ENCODE measurements at places on chromosomes 2 and 18. TPM values are rescaled to one million over a fixed set of nuclear protein-coding genes. Genes with fewer than 3 reads are reported as not detected.
A peak's percentile ranks its signal among the peaks of the same experiment; 100 is the strongest.

GRCh38 chr2:195252018-195252417 is 405.0 kb upstream of the SLC39A10 start:
- H3K4me3 ChIP-seq = no peak overlapping the region
- DNase-seq = no peak
- H3K4me1 ChIP-seq = no peaks in the 10 kb centered on the region
- no peaks in the 10 kb centered on the region for H3K36me3 ChIP-seq

KCNS3 gene
- total RNA-seq = 1.3 TPM

CSRNP3 gene
- 0.25 TPM for total RNA-seq

DNA sequence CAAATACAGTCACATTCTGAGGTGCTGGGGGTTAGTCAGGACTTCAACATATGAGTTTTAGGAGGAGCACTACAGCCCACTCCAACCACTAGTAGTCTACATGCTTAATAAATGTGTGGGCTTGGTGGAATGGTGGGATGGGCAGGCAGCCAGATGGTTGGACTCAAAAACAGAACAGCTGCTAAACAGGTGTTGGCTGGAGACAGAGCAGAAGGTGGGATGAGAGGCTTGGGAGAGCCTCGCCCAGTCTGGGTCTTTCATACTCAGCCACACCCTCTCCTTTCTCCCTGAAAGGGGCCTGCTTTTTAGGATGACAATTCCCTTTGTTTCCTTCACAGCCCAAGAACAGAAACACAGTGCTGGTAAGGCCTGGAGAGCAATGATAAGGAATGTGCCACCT is 143.9 kb upstream of the KLHL29 start:
- H3K36me3 ChIP-seq = no peaks in the 10 kb centered on the region
- no peak for DNase-seq
- H3K4me1 ChIP-seq = no peaks in the 10 kb centered on the region
- no peak overlapping the region for H3K27ac ChIP-seq
- H3K27me3 ChIP-seq = no peaks in the 10 kb centered on the region

DNA sequence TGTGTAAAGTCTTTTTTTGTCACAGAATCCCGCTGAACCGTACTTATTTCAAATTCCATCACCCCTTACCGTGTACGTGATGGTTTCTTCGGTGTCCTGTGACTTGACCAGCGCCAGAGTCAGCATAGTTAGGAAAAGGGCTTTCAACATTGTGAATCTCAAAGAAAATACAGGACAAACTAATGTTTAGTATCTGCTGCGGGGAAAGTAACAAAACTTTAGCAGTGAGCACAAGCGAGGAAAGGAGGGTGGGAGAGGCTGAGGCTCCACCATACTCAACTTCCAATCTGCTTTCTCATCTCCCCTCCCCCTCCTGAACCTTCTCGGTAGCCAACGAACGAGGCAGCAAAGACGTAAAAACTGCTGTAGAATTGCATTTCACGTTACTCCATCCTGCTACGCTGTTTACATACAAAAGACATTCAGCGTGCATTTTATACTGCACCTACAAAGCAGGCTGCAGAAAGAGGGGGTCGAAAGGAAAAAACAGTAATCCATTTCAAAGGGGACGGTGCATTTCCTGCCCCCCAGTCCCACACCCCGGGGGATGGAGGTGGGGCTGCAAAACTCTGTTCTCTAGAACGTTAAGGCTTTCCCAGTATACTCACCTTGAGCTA is 1.2 kb downstream of the EFEMP1 start:
- H3K4me3 ChIP-seq = no peak overlapping the region
- no peak overlapping the region for H3K27ac ChIP-seq
- H3K27me3 ChIP-seq = no peaks in the 10 kb centered on the region
- DNase-seq = no peak
- H3K36me3 ChIP-seq = no peaks in the 10 kb centered on the region

DNA sequence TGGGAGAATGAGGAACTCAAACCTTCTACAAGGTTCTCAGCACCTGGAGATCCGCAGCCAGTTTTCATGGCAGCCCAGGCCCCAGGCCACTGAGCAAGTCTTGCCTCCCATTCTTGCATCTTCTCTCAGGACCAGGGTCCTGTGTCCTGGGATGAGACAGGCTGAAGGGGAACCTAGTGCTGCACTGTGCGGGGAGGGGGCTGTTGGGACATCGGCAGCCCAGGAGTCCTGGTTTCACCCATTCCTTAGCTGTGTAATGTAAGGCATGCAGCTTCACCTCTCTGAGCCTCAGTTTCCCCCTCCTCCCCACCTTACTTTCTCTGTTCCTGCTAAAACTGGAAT is 43.9 kb downstream of the TNS1 start:
- H3K36me3 ChIP-seq = no peaks in the 10 kb centered on the region
- no peaks in the 10 kb centered on the region for H3K4me1 ChIP-seq
- H3K27ac ChIP-seq = no peak overlapping the region
- H3K4me3 ChIP-seq = no peak overlapping the region
- no peaks in the 10 kb centered on the region for H3K27me3 ChIP-seq
- peak; percentile 14 for DNase-seq

GRCh38 chr2:85399183-85399455 is 11.0 kb downstream of the CAPG start:
- no peaks in the 10 kb centered on the region for H3K36me3 ChIP-seq
- H3K4me1 ChIP-seq = no peaks in the 10 kb centered on the region
- H3K27me3 ChIP-seq = no peaks in the 10 kb centered on the region
- no peak overlapping the region for H3K4me3 ChIP-seq
- DNase-seq = no peak

GRCh38 chr2:76211991-76212985 is 501.6 kb upstream of the GCFC2 start:
- H3K36me3 ChIP-seq = no peaks in the 10 kb centered on the region
- no peaks in the 10 kb centered on the region for H3K4me1 ChIP-seq
- H3K4me3 ChIP-seq = no peak overlapping the region
- DNase-seq = no peak
- no peak overlapping the region for H3K27ac ChIP-seq

DAW1 gene
- total RNA-seq = not detected

CAPG gene
- total RNA-seq = 3.8 TPM

CYTIP gene
- total RNA-seq = 2.3 TPM

- no peaks in the 10 kb centered on the region for H3K27me3 ChIP-seq
- no peaks in the 10 kb centered on the region for H3K36me3 ChIP-seq
- no peak overlapping the region for H3K27ac ChIP-seq
- no peak for DNase-seq
- no peaks in the 10 kb centered on the region for H3K4me1 ChIP-seq
Measured at GRCh38 chr2:224147174-224147573, 108.1 kb upstream of the SERPINE2 start.

DNA sequence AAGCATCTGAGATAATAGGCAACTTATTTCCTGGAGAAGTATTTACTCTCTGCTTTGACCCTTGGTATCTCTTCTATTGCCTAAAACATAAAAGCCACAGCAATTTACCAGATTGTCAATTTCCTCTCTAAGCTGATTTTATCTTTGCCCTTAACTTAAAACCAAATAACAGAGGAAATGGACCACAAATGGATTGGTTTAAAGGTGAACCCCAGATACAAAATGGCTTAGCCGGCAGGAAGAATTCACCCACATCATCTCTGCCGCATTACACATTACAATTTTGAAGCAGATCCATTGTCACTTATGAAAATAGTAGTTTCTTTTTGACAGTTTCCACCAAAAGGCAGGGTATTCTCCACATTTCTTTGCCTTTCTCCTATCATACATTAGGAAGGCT is 585.8 kb upstream of the CHAC2 start:
- H3K36me3 ChIP-seq = no peaks in the 10 kb centered on the region
- H3K27me3 ChIP-seq = no peaks in the 10 kb centered on the region
- no peak for DNase-seq
- H3K4me3 ChIP-seq = no peak overlapping the region
- no peak overlapping the region for H3K27ac ChIP-seq
- H3K4me1 ChIP-seq = no peaks in the 10 kb centered on the region

CERKL gene
- total RNA-seq = not detected

DNA sequence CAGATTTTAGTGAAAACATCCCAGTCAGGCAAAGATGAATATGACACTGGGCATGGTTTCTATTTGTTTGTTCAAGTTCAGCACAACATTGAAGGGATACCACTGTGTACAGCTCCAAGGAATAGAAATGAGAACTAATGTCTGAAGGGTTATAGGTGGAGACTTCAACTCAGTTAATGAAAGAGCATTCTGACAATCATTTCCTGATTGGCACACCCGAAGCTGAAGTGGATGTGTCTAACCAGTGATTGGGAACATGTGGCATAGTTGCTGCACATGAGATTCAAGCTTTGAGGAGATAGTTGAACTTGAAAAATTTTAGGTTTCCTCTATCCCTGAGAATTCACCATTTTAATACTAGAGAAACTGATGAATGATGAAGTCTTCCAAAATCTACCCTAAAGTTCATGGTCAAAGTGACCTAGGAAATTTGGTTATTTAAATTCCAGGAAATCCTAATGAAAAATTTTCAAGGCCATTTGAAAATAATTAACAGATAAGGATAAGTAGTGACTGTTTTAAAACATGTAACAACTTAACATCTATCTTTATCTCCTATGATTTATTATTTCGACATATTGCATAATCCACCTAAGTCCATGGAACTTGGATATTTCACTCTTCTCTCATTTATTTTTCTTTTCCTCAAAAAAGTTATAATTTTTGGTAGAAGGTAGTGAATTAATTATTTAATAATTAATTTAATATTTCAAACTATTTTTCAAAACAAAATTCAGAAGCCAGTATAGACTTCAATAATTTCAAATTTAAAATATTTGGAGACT is 38.0 kb downstream of the SLC9A4 start:
- H3K27me3 ChIP-seq = no peaks in the 10 kb centered on the region
- DNase-seq = no peak
- H3K36me3 ChIP-seq = no peaks in the 10 kb centered on the region
- H3K4me3 ChIP-seq = no peak overlapping the region

DNA sequence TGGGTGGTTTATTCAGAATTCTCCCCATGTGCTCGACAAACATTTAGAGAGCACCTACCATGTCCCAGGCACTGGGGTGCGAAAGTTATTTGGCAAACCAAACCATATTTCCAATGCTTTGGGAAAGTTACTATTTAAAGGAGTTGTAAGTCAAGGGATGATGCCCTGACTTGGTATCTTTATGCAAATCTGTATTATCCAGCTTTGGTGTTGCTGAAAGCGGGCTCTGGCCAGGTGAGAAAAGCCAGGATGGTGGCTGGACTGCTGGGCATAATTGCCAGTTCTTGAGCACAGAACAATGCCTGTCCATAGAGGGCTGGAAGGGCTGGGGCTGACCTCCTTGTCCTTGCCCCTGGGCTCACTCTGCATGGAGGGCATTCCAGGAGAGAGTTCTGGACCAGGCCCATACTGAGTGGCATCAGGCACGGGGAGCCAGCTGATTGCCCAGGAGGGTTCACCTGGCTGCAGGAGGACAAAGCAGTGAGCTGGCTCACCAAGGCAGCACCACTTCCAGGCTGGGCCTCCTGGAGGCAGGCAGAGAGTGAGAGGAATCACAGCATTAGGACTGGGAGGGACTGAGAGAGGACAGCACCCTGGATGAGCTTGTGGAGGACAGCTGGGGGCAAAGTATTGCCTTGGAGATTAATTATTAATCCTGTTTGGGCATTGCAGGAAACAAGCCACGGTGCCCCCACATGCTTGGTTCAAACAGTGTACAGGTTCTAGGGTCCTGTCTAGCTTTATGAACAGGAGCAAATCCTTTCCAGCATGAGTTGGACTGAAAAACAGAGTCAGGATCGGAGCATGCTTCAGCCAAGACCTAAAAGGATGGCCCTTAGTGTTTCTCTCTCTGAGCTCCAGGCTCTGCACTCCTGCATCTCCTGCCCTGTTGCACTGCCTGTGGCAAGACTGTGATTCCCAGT is 7.1 kb downstream of the KHK start:
- DNase-seq = peak; percentile 95
- H3K36me3 ChIP-seq = no peaks in the 10 kb centered on the region
- H3K4me1 ChIP-seq = no peaks in the 10 kb centered on the region
- peak overlapping the region; percentile 52 for H3K27ac ChIP-seq
- H3K4me3 ChIP-seq = peak overlapping the region; percentile 45
- no peaks in the 10 kb centered on the region for H3K27me3 ChIP-seq

DNA sequence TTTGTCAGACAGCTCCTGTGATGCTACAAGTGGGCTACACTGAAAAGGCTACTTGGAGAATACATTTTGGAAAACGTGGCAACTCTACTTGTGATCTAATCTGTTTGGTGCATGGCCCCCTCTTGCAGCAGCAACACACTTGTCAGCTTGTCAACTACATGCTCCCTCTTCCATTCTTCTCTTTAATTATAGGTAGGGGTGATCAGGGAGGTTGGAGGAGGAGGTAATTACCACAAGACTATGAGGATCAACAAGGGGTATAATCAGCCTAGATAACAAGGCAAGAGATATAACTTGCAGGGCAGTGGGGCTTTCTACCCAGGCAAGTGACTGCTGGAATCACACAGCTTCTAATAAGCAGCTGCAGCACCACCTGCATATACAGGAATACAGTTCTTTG is 104.9 kb downstream of the ACVR1 start:
- H3K27me3 ChIP-seq = no peaks in the 10 kb centered on the region
- no peak overlapping the region for H3K27ac ChIP-seq
- H3K36me3 ChIP-seq = peaks cover 7% of the 10 kb centered on the region
- DNase-seq = no peak

LIMS3 gene
- 1.0 TPM for total RNA-seq

ZAP70 gene
- total RNA-seq = 0.99 TPM

GRCh38 chr2:68317971-68318913 is 1.5 kb downstream of the CNRIP1 start:
- H3K4me3 ChIP-seq = peak overlapping the region; percentile 48
- no peak for DNase-seq
- peak overlapping the region; percentile 93 for H3K27ac ChIP-seq
- H3K4me1 ChIP-seq = peaks cover 9% of the 10 kb centered on the region

GRCh38 chr18:68568364-68569155 is 146.3 kb downstream of the TMX3 start:
- no peak overlapping the region for H3K27ac ChIP-seq
- no peaks in the 10 kb centered on the region for H3K27me3 ChIP-seq
- H3K4me3 ChIP-seq = no peak overlapping the region
- H3K4me1 ChIP-seq = no peaks in the 10 kb centered on the region
- no peak for DNase-seq

- H3K27ac ChIP-seq = no peak overlapping the region
- no peak for DNase-seq
- H3K4me3 ChIP-seq = no peak overlapping the region
Measured at GRCh38 chr2:211084352-211084751, 528.0 kb downstream of the CPS1 start.

DNA sequence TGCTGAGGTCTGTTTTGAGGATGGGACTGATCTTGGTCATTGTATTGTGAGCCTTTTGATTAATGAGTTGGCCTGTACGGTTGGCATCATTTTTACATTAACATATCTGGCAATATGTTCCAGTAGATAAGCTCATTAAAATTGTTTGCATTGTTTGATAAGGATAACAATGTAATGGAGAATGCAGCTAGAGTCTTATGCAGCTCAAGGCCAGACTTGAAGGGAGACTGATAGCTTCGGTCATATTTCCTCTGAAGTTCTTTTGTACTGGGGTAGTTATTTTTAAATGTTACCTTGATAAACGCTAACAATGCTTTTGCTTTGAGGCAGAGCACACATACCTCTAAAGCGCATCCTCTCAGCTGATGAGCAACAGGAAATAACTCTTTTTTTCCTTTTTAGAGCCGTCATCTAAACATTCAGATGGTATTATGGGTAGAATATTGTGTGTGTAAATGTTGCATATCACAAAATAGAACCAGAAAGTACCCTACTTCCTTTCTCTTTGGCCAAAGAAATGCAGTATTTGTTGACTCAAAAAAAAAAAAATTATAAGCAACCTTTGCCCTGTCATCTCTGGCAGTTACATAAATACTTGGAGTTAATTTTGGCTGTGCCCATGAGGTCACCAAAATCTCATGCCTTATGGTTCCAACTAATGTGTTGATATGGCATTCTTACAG is 1.3 kb downstream of the MAPRE2 start:
- no peaks in the 10 kb centered on the region for H3K36me3 ChIP-seq
- no peak for DNase-seq
- H3K27me3 ChIP-seq = no peaks in the 10 kb centered on the region
- peak overlapping the region; percentile 77 for H3K4me3 ChIP-seq
- peak overlapping the region; percentile 91 for H3K27ac ChIP-seq

CCNYL1 gene
- total RNA-seq = 7.1 TPM

CRACDL gene
- total RNA-seq = 0.12 TPM

GCKR gene
- 150 TPM for total RNA-seq

SLC11A1 gene
- total RNA-seq = 13.2 TPM
